ENCODE measurements at places on chromosomes 6 and 20. TPM values are rescaled to one million over a fixed set of nuclear protein-coding genes. Genes with fewer than 3 reads are reported as not detected.

The JAG1 gene
- total RNA-seq: 42.9 TPM

The ROS1 gene
- total RNA-seq: not detected

The PI16 gene
- not detected for total RNA-seq

The RPN2 gene
- total RNA-seq: 222 TPM

The PGBD1 gene
- 11.6 TPM for total RNA-seq

The HLA-DQA2 gene
- not detected for total RNA-seq

The GNRH2 gene
- 1.5 TPM for total RNA-seq

DNA sequence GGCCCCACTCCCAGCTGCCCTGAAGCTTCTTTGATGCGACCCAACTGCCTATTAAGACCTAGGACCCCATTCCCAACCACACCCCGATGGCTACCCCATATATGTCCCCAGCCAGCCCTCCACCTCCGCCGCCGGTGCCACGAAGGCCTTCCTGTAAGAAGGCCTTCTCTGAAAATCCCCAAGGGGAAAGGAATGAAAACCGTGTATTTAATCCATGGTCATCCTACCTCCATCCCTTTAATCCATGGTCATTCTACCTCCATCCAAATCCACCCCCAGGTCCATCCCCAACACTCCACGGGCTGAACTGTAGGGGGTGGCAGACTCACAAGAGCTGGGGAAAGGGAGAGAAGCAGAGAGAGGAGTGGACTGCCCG, 545 bp upstream of the VSX1 start:
- no peak for DNase-seq

- peak; percentile 22 for DNase-seq
These were observed 78.1 kb downstream of the MAP3K7 start for GRCh38 chr6:90508753-90509152.

- no peak for DNase-seq
These were observed 31.9 kb downstream of the MARCKS start for GRCh38 chr6:113888956-113889630.

- no peak for DNase-seq
These were observed 4.8 kb upstream of the AIG1 start for GRCh38 chr6:143055891-143056290.

- DNase-seq: peak; percentile 85
These were observed 30.9 kb upstream of the NEDD9 start for GRCh38 chr6:11263291-11263775.

DNA sequence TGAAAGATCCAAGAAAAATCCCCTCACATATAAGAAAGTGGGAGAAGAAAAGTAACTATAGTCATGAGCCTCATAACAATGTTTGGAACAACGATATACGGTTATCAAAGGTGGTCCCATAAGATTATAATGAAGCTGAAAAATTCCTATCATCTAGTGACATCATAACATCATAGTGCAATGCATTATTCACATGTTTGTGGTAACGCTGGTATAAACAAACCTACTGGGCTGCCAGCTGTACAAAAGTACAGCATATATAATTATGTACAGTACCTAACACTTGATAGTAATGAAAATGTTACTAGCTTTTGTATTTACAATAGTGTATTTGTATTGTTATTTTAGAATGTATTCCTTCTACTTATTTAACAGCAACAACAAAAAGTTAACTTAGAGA, 240.7 kb downstream of the RNGTT start:
- no peak for DNase-seq

GRCh38 chr20:13786143-13786828, 1.5 kb downstream of the NDUFAF5 start:
- DNase-seq: no peak

DNA sequence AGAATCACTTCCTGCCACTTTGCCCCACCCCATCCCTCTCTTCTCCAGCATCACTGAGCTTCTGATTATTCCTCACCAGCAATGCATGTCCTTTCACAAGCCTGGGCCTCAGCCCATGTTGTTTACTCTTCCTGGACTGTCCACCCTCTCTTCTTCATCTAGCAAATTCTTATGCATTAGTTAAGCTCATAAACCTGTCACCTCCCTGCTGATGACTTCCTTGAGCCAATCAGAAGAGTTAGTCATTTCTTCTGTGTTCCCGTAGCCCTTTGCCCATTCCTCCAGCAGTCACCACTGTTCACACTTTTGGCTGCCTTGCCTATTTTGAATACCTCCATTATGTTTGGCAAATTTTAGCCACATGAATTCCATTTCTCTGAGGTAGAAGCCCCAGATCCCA, 4.1 kb upstream of the CRYBG1 start:
- no peak for DNase-seq

DNA sequence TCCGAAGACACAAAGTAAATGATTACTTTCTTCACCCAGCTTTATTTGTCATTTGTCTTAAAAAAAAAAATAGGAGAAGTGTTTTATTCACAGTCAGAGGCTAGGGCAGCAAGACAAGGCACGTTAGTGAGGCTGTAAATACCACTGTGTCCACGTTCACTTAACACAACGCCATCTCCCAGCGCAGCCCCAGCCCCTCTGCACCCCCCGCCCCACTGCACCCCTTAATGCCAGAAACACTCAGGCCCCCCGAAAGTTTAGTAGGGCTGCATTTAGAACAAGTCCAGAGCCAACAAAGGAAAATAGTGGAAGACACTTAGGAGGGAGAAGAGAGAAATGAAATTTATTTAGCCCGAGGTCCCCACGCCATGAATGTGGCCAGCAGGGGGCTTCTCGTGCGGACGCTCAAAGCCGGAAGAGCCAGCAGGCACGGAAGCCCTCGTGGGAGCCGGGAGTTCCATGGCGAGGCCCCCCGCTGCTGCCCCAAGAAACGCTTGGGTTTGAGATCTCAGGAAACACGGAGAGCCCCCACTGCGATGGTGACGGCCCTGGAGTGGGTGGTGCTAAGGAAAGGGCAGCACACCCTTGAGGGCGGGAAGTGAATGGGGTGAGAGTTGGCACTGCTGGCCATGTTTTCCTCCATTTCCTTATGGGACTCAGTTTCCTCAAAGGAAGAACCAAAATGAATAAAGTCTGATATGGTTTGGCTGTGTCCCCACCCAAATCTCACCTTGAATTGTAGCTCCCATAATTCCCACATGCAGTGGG, 50.2 kb downstream of the IYD start:
- peak; percentile 93 for DNase-seq

DNA sequence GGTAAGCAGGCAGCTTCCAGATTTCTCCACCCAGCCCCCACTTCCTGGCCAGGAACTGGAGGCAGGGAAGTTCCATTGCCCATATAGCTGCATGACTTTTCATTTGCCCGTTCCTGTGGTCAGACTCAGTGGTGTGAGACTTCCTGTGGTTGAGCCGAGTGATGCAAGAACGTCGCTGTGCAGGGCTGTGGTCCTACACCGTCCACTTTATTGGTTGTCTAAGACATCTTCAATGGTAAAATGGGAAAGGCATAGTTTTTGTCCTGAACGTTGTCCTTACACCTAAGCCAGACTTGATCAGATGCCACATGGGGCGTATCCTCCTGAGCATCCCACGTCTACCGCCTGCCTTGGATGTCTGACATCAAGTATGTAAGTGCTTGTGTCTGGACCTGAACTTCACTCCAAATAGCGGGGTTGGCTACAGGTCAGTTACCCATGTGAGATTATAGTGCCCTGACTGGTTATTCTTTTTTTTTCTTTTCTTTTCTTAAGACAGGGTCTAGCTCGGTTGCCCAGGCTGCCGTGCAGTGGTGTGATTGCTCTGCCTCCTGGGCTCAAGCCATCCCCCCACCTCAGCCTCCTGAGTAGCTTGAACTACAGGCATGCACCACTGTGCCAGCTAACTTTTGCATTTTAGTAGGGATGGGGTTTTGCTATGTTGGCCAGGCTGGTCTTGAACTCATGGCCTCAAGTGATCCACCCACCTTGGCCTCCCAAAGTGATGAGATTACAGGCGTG, 25.9 kb upstream of the GTSF1L start:
- DNase-seq: no peak

GRCh38 chr6:92181347-92181746, 1238.0 kb downstream of the EPHA7 start:
- no peak for DNase-seq

GRCh38 chr6:20791944-20792343, 257.7 kb downstream of the CDKAL1 start:
- DNase-seq: peak; percentile 48

- DNase-seq: no peak
These were observed 7.6 kb downstream of the CSNK2A1 start for GRCh38 chr20:535958-536357.

DNA sequence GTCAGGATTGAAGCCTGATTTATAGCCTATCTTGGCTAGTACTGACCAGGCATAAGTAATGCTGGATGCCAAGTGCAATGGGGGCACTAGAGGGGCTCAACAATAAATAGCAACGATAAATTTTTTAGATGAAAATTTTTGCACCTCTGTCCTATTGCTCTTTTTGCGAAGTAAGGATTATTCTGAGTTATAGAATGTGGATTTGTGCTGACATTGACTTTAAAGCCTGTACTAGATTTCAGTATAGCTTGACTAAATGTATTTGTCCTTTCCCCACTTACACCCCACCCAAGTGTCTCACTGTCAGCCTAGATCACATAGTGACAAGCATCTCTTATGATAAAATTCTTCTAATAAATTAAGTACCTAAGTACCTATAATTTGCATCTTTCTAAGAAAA, 757.0 kb downstream of the GRIK2 start:
- DNase-seq: no peak

DNA sequence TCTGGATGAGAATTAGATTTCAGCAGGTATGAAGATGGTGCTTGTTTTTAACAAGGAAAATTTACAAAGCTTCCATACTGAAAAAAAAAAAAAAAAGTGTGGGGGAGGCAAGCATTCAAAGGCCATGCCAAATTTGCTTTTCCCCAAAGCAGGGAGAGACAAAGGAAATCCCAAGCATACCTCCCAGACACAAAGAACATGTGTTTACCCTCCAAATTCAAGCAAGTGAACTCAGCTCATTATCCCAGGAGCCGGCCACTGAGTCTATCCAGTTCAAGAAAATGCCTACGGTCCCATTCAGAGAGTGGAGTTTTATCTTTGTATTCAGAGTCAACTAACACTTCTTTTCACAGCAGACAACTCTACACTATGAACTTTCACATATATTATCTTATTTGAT, 102.7 kb upstream of the ID4 start:
- DNase-seq: no peak

- no peak for DNase-seq
These were observed 83.1 kb downstream of the THBS2 start for GRCh38 chr6:169170583-169170955.

- DNase-seq: no peak
These were observed 116.1 kb upstream of the INSM1 start for GRCh38 chr20:20251836-20252235.

DNA sequence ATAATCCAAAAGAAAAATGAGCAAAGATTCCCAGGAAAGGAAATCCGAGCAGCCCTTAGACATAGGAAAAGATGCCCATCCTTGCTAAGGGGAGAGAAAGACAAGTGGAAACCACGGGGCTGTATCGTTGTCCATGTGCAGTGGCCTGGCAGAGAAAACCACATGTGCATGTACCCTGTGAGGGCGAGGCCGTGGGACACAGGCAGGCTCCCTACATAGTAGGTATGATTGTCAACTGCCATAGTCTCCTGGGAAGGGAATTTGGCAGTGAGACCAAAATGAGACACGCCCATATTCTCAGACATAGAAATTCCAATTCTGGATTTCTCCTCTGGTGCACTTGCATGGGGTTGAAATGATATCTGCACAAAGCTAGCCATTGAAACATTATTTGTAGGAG, 169.7 kb upstream of the SALL4 start:
- DNase-seq: no peak

- DNase-seq: no peak
These were observed 79.8 kb downstream of the KIF16B start for GRCh38 chr20:16493486-16493885.
